ENCODE measurements at places on chromosomes 7 and 10.

- no peaks in the 10 kb centered on the region for H3K4me1 ChIP-seq
- H3K36me3 ChIP-seq = no peaks in the 10 kb centered on the region
- no peak overlapping the region for H3K27ac ChIP-seq
- DNase-seq = no peak
Observed at GRCh38 chr10:12937527-12937926, 64.0 kb downstream of the CCDC3 start.

GRCh38 chr7:148720472-148720871 lies 21.8 kb downstream of the CUL1 start:
- no peaks in the 10 kb centered on the region for H3K27me3 ChIP-seq
- H3K4me1 ChIP-seq = 0 out of 2 replicates have a peak, but pooled peaks cover 5% of the 10 kb centered on the region
- H3K27ac ChIP-seq = no peak overlapping the region
- DNase-seq = no peak
- peaks cover 2% of the 10 kb centered on the region for H3K36me3 ChIP-seq

DNA sequence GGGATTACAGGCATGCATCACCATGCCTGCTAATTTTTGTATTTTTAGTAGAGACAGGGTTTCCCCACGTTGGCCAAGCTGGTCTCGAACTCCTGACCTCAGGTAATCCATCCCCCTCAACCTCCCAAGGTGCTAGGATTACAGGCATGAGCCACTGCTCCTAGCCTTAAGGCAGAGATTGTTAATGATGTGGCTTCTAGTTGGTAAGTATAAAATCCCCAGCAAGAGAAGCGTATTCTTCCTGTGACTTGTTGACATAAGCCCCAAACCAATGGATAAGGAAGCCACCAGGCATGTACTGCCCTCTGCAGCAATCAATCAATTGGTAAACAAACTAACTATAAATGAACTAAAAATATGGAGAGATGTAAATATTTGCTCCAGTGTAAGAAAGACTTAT lies 41.2 kb downstream of the REEP3 start:
- no peaks in the 10 kb centered on the region for H3K36me3 ChIP-seq
- H3K27me3 ChIP-seq = no peaks in the 10 kb centered on the region
- H3K27ac ChIP-seq = no peak overlapping the region
- H3K4me3 ChIP-seq = no peak overlapping the region
- no peak for DNase-seq

- H3K27me3 ChIP-seq = no peaks in the 10 kb centered on the region
- no peaks in the 10 kb centered on the region for H3K4me1 ChIP-seq
- H3K27ac ChIP-seq = no peak overlapping the region
- peak; percentile 12 for DNase-seq
Observed at GRCh38 chr10:131697476-131698128, 203.2 kb upstream of the PPP2R2D start.

DNA sequence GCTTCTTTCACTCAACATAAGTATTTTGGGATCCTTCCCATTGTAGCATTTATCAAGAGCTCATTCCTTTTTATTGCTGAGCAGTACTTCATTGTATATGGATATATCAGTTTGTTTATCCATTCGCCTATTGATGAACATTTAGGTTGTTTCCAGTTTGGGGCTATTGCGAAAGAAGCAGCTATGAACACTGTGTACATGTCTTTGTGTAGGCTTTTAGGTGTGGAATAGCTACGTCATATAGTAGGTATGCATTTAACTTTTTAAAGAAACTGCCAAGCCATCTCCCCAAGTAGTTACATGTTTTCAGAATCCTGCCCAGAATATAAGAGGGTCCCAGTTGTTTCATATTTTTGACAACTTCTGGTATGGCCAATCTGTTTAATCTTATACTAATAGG lies 468.1 kb downstream of the IPMK start:
- H3K4me3 ChIP-seq = no peak overlapping the region
- no peaks in the 10 kb centered on the region for H3K27me3 ChIP-seq
- no peaks in the 10 kb centered on the region for H3K36me3 ChIP-seq
- no peaks in the 10 kb centered on the region for H3K4me1 ChIP-seq
- DNase-seq = no peak

Measured in H9 (cell line).